BJ (cell line): ENCODE measurements at places on chromosomes 1 and 21.

DNA sequence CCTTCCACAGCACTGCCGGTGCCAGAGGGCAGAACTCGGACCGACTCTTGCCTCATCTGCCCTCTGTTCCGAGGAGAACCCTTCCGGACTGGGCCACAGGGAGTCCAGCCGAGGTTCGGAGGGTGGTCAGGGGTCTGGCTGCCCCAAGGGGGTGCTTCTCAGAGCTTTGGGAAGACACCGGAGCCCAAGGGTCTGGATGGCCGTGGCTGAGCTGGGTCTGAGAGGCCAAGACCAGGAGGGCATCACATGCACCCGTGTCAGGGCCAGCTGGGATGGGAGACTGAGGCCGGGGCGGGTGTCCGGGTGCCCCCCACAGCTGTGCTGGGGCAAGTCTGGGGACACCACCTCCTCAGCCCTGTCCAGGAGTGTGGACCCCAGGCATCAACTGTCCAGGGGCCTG lies 51.1 kb downstream of the SLX9 start:
- no peak for DNase-seq

GRCh38 chr1:89711140-89711778 lies 78.3 kb downstream of the LRRC8C start:
- DNase-seq = no peak

DNA sequence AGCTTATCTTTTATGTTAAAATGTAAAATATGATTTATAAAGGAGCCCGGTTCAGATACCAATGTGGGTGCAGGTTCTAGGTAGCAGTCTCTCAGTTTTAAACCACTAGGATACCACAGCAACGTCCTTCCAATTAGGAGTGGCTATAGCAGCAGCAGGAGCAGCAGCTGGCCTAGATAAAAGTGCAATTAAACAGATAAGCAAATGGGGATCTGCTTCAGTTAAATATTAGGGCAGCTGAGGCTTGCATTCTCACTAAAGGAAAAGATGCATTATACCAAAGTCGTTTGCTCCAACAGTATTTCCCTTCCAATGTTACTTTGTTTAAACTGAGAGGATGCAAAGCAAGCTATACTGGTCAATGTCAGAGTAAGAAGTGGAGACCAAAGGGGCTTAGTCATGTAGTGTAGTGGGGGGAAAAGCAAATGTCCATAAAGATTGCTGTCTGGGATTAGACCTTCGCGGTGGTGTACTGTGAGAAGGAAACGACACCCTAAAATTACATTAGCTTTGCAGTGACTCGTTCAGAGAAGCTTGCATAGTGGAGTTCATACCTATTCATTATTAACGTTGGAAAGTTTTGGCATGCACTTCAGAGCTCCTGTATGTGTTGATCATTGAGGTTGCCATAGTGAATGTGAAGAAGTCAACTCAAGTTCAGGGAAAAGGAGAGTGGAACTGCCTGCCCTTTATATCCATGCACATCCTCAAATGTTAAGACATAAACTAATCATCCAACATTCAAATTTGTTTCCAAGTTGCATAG lies 272.2 kb downstream of the VAV3 start:
- no peak for DNase-seq

- no peak for DNase-seq
Measured at GRCh38 chr21:41170442-41170841, 2.5 kb downstream of the BACE2 start.

DNA sequence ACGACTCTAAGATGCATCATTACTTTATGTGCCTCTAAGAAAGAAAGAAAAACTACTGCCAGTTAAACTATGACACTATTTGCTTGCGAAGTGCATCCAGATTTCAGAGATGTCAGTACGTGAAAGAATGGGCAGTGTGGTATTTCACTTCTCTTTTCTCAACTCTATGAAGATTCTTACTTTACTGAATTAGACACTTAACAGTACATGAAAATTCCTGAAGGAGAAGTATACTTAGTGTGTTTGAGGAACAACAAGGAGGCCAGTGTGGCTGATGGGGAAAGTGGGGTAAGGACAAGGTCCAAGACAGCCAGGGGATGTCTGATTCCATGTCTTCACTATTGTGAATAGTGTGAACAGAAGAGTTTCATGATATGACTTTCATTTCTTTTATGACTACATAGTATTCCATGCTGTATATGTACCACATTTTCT lies 53.9 kb upstream of the HSD17B7 start:
- DNase-seq = no peak
